Stimulated activated CD4-positive, alpha-beta T cell treated with anti-CD3 and anti-CD28 coated beads, Interleukin-15, amount 100 ng/mL, for 1 hour (primary cell): ENCODE measurements at places on chromosomes 6 and 20.

DNA sequence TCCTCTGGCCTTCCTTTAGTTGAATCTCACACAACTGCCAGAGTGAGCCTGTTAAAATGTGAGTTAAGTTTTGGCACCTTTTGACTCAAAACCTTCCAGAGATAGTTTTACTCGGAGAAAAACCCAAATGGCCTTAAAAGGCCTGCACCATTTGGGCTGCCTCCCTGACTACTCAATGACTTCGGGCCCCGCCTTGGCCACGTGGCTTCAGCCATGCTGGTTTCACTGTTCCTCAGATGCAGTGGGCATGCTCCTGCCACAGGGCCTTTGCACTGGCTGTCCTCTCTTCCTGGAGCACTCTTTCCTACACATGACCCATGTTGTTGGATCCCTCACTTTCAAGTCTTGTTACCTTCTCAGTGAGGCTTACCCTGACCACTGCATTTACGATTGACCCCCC, 18.3 kb downstream of the VEGFA start:
- DNase-seq: no peak

GRCh38 chr6:87588756-87589407, 905 bp downstream of the RARS2 start:
- no peak for DNase-seq

DNA sequence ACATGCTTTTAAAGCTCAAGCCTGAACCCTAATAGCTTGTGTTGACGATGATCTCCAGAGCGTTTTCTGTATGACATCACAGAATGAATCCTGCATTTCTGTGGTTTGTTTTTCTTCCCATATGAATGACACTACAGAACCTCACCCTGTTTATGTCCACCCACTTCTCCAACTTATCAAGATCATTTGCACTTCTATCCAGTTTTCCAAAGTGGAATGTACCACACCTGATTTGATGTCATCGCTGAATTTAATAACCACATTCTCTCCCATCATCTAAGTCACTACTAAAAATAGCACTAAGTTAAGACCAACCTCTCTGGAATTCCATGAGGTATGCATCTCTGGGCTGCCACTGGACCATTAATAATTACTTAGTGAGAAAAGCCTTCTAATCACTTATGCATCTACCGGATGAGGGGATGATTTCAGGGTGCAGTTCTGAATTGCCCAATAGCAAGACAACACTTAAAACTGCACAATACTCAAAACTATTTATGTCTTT, 33.3 kb upstream of the CITED2 start:
- DNase-seq: no peak

- DNase-seq: no peak
These were observed 139.9 kb downstream of the HIVEP2 start for GRCh38 chr6:142805042-142805441.

GRCh38 chr6:105678516-105678915, 275.6 kb upstream of the PREP start:
- no peak for DNase-seq

- DNase-seq: no peak
These were observed 64.2 kb upstream of the KIF25 start for GRCh38 chr6:167933290-167933689.

DNA sequence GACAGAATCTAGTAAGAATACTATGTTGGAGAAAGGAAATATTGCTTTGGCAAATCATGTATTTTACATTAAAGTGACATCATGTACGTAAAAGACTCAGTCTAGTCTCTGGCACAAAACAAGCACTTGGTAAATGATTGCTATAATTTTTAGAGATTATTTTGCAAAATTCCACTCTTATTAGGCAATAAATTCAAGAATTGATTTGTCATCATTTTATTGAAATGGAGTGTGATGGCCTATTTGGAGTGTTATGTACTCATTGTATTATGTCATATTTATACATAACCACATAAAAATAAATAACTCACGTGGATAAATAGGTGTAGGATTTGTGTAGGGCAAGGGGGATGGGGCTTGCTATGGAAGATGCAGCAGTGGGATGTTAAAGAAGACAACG, 70.0 kb upstream of the FYN start:
- DNase-seq: no peak

- DNase-seq: no peak
These were observed 67.8 kb upstream of the EDN3 start for GRCh38 chr20:59232618-59233017.

DNA sequence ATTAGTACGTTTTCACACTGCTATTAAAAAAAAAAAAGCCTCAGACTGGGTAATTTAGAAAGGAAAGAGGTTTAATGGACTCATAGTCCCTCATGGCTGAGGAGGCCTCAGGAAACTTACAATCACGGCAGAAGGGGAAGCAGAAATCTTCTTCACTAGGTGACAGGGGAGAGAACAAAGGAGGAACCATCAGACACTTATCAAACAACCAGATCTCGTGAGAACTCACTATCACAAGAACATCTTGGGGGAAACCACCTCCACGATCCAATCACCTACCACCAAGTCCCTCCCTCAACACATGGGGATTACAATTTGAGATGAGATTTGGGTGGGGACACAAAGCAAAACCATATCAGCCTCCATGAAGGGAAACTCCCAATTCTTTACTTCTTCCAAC, 85.2 kb upstream of the MAFB start:
- DNase-seq: no peak

- DNase-seq: no peak
These were observed 4.0 kb upstream of the RIPPLY2 start for GRCh38 chr6:83849127-83849526.

DNA sequence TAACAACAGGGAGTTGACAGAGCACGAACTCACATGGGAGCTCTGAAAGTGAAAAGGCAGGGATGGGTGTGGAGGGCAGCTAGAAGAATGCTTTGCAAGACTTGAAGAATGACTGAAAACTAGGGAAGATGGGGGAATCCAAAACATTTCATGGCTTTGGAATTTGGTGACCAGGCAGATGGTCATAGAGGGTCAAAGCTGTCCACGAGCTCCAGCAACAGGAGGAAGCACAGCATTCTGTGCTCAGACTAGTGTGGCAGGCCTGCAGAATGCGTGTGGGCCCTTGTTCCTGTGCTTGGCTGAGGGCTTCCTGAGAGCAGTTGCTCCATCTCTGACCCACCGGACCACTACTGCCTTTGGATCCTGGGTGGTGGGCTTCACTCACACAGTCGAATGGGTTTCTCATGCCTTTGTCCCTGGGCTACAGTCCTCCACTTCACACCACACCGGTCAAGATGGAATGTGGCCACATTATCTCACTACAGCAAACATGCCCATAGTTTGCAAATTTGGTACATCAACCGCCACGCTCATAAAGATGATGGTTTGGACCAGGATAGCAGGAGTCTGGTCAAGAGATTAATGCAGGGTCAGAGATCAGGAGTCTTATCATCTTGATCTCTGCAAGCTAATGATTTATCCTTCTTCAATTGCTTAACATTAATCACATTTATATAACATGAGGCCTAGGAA, 100.7 kb downstream of the SGK1 start:
- DNase-seq: no peak

GRCh38 chr6:139708337-139709199, 334.1 kb upstream of the CITED2 start:
- DNase-seq: no peak

DNA sequence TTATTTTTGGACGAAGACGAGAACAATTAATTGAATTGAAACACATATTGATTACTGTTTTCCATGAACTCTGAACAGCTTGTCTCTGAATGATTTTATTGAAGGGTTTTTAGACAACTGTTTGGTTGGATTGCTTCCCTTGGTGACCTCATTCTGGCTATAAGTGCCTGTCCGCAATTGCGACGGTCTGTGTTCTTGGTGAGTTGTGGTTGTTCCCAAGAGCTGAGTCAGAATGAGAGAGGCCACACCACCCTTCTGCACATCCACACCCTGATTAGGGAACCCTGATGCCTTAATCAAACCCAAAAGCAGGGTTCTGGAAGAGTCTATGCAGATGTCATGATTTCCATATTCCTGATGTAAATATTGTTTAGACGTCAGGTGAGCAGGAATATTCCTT, 747.0 kb downstream of the PTPRT start:
- DNase-seq: no peak

DNA sequence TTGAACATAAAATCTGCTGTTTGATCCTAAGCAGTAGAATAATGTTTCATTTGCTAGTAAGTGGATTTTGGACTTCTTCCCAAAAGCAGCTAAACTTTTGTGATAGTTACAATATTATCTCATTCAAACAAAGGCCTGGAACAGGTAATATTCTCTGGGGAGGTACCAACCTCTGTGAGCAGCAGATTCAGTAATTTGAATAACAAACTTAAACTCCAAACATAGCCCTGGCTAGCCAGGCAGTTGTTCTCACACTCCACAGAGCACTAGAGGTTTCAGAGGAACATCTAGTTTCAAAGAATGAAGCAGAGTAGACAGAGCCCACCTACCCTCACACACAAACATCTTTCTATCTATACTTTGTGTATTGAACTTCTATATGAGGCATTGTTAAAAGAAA, 40.9 kb downstream of the LGSN start:
- no peak for DNase-seq

- DNase-seq: no peak
These were observed 15.0 kb upstream of the MRAP2 start for GRCh38 chr6:84018453-84019061.

GRCh38 chr20:12252793-12253192, 335.1 kb downstream of the BTBD3 start:
- no peak for DNase-seq

GRCh38 chr6:18414116-18414515, 27.0 kb downstream of the RNF144B start:
- DNase-seq: no peak

DNA sequence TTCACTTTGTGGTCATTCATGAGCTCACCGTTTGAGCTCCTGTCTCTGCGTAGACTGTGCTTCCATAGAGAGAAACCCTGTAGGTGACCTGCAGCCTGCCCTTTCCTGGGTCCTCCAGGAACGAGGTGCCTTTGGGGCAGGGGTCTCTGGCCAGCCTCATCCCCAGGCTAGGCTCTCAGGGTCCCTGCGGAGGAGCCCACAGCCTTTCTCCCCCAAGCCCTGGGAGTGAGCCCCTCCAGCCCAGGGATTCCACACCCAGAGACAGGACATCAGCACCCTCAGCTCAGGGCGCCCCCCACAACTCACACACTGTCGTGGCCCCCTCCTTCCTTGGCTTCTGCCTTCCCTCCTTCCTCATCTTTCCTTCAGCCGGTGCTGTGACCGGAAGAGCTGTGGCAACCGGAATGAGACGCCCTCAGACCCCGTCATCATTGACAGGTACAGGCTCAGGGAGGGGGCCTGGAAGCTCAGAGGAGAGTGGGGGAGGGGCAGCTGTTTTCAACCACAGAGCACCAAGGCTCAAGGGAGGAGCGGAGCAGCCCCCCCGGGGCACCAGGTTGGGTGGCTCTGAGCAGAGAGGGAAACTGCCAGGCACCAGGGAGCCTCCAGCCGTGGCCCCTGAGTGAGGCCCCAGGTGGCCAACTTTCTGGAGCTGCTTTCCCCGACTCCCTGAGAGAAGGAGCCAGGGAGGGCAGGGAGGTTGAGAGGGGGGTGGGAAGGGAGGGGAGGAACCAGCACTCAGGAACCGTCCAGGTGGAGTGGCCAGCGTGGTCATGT, 16.8 kb downstream of the EBF4 start:
- no peak for DNase-seq

DNA sequence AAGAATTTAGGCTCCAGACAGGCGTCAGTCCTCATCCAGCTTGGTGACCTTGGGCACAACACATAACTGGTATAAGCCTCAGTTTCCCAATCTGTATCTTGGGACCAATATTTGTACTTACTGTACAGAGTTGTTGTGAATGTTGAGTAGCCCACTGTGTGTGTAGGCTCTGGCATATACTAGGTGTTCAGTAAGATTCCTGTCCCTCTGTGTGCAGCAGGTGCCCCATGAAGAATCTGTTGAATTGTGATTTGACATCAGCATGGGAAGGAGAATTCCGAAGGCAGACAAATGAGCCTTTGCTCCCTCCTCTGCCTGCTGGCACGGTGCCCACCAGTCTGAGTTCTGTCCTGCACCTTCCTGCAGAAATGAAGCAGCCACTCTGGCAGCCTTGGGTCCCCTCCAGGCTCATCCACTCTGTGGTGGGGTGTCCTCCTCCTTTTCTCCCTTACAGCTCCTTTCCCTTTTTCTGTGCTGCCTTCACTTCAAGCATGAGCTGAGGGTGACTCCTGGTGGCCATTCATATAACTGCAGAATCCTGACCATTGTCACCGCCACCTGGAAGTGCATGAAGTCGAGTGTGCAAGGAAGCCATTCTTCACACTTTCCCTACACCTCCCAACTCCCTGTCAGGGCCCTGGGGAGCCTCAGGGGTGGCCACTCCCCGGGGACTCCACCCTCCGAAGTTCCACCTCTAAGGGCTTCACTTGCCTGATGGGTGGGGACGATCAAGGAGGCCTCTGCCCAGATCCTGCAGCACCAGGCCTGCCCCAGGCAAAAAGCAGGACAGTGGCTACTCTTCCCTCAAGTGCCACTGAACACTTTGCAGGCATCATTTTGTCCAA, 48.2 kb downstream of the MRPL14 start:
- peak; percentile 54 for DNase-seq

DNA sequence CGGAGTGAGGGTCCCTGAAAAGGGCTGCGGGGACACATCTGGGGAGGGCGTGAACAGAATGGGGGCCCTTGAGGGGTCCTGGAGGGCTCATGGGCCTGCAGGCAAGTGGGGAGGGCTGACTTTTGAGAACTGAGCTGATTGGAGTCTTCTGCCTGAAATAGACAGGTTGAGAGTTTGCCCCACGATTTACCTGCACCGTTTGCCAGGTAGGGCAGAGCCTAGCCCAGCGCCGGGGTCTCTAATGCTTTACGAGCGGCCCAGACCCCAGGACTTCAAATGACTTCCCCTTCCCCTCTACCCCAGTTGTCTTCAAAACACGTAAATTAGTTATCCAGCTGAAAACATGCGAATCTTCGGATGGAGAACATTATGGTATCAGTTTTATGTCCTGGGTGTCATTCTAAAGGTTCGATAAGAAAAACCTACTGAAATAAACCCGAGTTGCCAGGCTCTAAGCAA, 1.3 kb downstream of the PLCB1 start:
- no peak for DNase-seq

DNA sequence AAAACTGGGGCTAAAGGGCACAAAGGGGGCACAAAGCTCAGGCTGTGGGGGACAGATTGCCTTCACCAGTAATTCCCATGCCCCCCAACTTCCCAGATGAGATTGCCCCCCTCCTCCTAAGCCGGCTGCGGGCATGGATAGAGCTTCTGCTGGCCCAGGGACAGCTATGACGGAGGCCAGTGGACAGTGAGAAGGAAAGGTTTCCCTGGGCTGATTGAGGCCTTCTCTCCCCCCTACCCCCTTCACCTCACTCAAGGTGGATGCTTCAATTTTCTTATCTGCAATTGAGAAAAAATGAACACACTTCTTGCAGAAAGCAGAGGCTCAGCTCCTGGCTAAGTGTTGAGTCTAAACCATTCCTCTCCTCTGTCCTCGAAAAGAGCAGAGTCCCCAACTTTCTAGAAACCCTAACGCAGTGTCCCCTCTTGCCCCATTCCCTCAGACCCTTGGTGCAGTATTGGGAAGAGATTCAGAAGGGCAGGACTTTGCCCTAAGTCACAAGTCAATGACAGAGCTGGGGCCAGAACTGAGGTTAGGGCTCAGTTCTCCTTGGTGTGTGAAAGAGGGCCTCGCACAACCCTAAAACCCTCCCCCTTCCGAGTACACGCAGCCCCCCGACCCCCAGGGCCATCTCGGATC, 808 bp downstream of the SDC4 start:
- DNase-seq: no peak
